ENCODE measurements at places on chromosomes 6 and 20. TPM values are rescaled to one million over a fixed set of nuclear protein-coding genes. Genes with fewer than 3 reads are reported as not detected.

The LTB gene
- total RNA-seq: 0.33 TPM

The PSMB9 gene
- total RNA-seq: 19.3 TPM

The EMILIN3 gene
- total RNA-seq: 0.47 TPM

The DUSP15 gene
- 0.90 TPM for total RNA-seq

The CASS4 gene
- 0.08 TPM for total RNA-seq

Measured in A549 treated with ZK216348 at 1 μM for 4 hours (cell line).